ENCODE measurements at places on chromosomes 7 and 10.

DNA sequence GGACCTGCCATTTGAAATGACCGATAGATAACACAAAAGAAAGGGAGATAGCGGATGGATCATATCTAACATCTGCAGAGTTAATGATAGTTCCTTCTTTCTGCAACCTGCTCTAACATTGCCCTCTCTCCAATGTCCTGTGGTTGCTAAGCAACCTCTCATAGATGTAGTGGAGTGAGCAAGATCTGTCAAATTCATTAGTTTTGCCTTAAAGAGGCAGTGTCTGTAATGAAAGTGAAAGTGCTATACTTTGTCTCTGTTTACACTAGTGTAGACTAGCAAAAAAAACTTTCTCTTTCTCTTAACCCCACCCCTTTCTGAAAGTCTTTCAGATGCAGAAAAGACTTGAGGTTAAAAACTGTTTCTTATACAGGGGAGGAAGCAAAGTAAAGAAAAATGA, 1196.9 kb downstream of the SORCS3 start:
- DNase-seq = no peak

DNA sequence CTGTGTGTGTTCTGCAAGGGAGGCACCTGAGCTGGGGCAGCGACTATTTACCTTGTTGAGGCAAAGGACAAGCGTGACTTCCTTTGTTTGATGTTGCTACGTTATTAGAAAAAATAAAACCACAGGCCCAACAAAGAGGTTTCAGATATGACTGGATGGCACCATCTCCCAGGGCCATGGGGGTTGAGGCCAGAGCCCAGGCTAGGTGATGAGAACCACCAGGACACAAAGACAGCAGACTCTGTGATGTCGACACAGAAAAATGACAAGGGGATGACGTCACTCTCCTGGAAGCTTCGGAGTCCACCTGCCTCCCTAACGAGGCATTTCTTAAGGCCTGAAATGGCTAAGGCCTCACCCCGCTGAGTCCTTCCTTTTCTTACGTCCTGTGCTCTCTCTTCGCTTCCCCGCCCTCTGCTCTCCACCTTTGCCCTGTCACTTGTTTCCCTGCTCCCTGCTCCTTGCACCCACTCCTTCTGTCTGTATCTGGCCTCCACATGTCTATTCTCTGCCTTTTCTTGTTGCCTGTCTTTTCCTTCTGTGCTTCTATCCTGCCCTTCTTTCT, 83.0 kb upstream of the ADRB1 start:
- DNase-seq = no peak

DNA sequence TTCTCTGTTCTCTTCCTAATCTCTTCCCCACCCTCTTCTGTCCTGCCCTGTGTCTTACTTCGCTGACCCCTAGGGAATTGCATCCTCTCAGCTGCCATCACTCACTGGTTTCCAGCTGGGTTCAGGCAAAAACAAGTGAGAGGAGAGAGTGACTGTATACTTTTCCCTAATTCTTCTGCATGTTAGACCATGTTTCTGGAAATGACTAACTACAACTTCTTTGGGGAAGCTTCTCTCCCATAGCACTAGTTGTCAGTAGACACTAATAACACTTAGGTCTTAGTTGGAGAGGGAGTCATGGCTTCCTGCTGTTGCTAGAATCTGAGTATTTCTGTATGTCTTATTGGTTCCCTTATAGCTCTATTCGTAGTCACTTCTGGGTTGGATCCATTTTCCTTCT, 299.0 kb upstream of the FZD1 start:
- DNase-seq = no peak

DNA sequence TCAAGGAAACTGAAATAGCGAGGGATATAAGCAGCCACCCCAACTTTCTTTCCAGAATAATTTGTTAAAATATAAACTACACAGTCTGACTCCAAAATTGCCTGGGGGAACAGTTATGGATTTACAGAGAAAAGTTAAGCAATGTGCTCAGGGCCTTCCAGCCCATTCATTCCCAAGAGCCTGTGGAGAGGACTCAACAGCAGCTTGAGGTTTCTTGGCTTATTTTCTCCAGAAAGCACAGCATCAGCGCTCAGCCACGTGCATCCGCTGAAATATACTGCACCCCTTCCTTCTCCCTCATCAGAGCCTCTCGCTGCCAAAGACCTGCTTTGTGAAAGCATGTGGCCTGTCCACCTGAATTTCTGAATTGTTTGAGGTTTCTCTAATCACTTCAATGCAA, 375.2 kb upstream of the VWC2 start:
- DNase-seq = no peak

GRCh38 chr10:51748959-51749358, 49.6 kb upstream of the CSTF2T start:
- no peak for DNase-seq

DNA sequence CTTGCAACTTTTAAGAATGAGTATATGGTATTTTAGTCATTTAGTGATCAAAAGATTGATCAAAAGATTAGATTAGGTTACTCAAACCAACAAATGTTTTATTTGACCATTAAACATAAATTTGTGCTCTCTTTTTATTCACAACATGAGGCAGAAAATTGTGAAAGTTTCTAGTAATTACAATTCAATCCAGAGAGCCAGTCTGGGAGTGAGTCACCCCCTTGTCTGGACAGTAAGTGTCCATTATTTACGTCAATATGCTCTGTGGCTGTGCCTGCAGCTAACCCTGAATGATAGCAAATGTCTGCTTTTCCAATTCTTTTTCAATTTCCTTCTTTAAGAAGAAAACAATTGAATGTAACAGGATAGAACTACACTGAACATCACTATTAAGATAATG, 27.9 kb downstream of the GNG11 start:
- peak; percentile 52 for DNase-seq

DNA sequence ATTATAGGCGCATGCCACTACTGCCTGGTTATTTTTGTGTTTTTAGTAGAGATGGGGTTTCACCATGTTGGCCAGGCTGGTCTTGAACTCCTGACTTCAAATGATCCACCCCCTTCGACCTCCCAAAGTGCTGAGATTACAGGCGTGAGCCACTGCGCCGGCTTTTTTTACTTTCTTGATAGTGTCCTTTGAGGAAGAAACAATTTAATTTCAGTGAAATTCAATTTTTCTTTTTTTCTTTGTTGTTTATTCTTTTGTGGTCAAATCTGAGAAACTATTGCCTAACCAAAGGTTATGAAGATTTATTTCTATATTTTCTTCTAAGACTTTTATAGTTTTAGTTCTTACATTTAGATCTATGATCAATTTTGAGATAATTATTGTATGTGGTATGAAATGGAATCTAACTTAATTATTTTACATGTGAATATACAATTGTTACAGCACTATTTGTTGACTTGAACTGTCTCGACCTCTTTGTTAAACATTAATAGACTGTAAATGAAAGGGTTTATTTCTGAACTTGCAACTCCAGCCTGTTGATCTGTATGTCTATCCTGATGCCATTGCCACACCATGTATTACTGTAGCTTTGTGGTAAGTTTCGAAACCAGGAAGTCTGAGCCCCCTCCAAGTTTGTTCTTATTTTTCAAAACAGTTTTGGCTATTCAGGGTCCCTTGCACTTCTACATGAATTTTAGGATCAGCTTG, 19.8 kb upstream of the RASSF4 start:
- DNase-seq = no peak

DNA sequence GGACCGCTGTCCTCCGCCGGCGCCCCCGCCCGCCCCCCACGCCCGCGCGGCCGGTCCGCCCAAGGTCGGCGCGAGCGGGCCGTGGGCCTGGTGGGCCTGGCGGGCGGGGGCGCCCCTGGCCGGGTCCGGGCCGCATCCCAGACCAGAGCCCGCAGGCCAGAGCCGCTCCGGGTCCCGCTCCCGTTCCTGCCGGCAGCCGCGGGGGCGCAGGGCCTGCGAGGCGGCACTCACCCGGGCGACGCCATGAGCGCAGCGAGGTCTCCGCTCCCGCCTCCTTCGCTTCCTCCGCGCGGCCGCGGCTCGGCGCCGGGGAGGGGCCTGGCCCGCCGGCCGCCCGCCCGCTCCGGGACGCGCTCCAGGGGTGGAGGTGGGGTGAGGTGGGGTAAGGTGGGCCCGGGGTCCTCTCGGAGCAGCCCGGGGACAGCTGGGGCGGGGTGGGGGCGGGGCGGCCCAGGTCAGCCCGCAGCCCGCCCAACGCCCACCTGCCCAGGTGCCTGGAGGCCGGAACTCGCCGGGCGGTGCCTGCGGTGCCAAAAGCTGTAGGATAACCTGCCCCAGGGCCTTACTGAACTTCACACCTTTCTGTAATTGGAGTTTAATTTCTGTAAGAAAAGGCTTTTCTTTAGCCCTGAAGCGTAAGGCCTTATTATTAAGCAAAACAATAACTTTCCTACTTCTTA, at the start of gene URGCP:
Gene URGCP, minus strand, starts transcription at position 266 of the 680 bp plus-strand sequence. Its CDS starts 21 bp downstream, at position 245.
- no peak for DNase-seq

GRCh38 chr7:140230516-140230860, 53.7 kb upstream of the KDM7A start:
- no peak for DNase-seq

DNA sequence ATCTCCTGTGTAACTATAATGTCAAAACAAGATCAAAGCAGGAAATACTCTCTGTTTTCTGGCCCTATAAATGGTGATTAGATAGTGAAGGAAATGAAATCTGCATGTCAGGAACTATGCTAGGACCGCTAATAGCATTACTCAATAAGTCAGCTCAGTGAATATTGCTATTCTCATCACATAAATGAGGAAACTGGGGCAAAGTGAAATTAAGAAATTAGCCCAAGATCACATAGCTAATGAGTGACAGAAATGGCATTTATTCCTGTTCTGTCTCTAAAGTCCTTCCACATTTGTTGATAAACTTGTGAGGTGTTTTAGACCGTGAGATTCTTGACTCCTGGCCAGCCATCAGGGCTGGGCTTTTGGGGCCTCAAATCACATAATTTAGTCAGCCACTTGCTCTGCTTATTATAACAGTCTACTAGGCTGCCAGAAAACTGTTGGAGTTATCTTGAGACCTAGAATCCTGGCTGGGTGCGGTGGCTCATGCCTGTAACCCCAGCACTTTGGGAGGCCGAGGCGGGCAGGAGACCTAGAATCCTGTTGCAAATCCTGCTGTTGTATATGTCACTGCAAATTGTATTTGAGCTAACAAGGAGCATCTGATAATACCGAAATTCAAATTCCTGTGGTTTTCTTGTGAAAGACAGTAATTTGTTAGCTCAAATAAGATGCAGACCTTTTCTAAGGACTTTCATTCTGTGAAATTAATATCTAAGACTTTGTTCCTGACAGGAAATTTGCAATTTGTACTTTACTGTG, 66.5 kb upstream of the SHTN1 start:
- DNase-seq = no peak
